ENCODE measurements at places on chromosomes 1 and 21.
A peak's percentile ranks its signal among the peaks of the same experiment; 100 is the strongest.

DNA sequence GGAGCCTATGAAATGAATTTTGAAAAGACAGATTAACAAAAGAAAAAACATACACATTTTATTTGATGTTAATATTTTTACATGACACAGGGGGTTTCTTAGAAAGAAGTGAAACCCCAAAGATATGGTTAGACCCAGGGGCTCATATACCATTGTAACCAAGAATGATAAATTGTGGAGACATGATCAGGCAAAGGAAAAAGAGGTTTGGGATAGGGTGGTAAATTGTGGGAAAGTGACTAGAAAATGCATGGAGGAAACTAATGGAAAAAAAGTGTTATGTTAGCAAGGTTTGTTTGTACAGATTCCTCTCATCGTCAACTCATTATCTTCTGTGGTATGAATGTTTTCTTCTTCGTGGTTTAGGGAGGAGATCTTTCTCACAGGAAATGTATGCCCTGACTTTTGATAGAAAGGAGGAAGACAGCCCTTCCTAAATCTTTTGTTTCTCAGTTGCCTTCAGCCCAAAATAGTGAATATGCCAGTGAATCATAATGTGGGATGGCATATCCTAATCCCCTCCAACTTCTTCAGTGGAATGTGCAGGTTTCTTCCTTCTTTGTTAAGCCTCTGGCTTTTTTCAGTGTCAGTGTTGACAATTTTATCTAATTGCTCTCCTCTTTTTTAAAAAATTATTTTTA is 140.4 kb upstream of the UBE2U start:
- DNase-seq, result no peak

- no peak for DNase-seq
Measured at GRCh38 chr1:54610048-54610447, 13.3 kb downstream of the FAM151A start.

- DNase-seq, result no peak
Measured at GRCh38 chr1:204921855-204922516, 51.3 kb downstream of the NFASC start.

- DNase-seq, result no peak
Measured at GRCh38 chr1:101108111-101108500, 82.5 kb upstream of the DPH5 start.

DNA sequence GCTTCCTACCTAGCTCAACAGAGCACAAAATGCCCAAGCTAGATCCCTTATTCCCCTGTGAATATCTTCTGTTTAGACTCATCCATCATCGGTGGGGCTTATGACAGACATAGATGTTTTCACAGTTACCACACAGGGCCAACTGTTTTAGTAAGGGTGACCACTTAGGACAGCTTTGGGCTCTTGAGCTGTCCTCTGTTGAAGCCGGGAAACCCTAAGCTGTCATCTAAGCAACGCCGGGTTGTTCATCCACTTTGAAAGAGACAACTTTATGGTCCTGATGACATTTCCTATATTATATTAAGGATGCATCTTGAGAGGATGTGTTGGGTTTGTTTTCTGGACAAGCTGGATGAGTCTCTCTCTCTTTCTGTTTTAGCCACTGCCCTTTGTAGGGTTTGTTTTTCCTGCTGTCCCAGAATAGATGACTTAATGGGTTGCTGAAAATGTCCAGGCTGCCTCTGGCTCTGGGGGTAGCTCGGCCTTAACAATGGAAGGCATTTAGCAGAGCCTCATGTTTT is 110.5 kb upstream of the UBE2U start:
- no peak for DNase-seq

DNA sequence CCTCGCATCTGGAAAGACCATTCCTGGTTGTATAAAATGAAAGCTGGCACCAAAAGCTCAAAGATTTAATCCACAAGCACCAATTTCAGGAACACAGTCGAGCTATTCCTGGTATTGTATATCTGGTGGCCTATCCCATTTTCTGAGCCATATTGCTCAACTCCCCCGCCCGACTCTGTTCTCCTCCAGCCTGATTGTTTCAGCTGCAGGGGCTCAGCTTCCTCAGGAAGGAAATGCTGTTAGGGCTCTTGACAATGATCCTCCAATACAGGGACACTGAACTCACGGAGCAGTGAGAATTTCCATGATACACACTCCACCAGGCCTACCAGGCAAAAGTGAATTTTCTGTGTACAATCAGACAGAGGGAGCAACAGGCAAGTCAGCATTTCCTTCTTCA is 16.9 kb upstream of the TDRD10 start:
- no peak for DNase-seq

- DNase-seq, result no peak
Measured at GRCh38 chr21:41236352-41236973, 68.5 kb downstream of the BACE2 start.

GRCh38 chr1:17212487-17213121 is 7.7 kb downstream of the PADI1 start:
- peak; percentile 66 for DNase-seq

- peak; percentile 67 for DNase-seq
Measured at GRCh38 chr1:206766251-206766856, 4.2 kb upstream of the IL19 start.

Data from T-cell (primary cell).